ENCODE measurements at places on chromosomes 3 and 15. TPM values are rescaled to one million over a fixed set of nuclear protein-coding genes. Genes with fewer than 3 reads are reported as not detected.
A peak's percentile ranks its signal among the peaks of the same experiment; 100 is the strongest.

The MFGE8 gene
- total RNA-seq: 26.6 TPM

The ATP13A4 gene
- 8.8 TPM for total RNA-seq

The TRPM1 gene
- total RNA-seq: not detected

The CYP1A2 gene
- total RNA-seq: not detected

The PP2D1 gene
- total RNA-seq: not detected

DNA sequence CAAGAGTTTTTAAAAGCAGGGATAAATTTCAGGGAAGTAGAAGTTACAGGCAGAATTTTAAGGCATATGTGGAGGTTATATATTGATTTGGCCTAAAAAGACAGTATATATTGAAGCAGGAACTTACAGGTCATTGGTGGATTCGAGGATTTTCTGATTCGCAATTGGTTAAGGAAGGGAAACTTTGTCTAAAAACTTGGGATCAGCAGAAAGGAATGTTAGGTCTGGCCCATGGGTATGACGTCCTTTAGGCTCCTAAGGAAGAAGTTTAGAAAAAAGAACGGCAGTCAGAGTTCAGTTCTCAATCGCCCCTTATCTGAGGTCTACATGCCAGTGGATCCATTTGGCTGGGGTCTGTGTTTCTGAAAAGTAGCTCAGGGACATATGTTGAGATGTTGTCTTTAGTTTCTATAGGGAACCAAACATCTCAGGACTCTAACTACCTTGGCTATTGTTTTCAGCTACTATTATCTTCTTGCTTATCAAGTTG, 33.2 kb upstream of the ACP3 start:
- DNase-seq: no peak

DNA sequence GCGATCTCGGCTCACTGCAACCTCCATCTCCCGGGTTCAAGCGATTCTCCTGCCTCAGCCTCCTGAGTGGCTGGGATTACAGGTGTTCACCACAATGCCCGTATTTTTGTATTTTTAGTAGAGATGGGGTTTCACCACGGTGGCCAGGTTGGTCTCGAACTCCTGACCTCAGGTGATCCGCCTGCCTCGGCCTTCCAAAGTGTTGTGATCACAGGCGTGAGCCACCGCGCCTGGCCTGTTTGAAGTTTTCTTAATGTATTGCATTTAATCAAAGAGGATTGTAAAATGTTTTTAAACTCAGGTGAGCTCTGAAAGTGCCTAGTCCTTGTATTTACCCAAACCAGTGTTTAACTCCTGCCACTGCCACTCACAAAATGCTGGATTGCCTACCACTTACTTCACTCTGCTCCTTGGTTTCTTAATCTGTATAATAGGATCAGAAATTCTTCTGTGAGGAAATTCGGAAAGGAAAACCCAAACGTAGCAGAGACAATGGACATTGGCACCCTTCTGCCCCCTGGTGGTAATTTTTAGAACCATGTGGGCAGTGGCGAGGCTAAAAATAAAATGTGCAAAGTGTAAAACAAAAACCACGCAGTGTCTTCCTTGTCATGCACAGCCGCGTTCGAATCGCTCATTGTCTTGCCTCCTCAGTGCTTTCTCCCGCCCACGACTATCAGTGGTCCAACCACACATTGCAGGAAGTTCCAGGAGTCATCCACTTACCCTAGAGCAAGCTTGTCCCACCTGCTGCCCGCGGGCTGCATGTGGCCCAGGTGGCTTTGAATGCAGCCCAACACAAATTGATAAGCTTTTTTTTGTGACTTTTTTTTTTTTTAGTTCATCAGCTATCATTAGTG, 27.3 kb downstream of the CEP19 start:
- DNase-seq: peak; percentile 87

DNA sequence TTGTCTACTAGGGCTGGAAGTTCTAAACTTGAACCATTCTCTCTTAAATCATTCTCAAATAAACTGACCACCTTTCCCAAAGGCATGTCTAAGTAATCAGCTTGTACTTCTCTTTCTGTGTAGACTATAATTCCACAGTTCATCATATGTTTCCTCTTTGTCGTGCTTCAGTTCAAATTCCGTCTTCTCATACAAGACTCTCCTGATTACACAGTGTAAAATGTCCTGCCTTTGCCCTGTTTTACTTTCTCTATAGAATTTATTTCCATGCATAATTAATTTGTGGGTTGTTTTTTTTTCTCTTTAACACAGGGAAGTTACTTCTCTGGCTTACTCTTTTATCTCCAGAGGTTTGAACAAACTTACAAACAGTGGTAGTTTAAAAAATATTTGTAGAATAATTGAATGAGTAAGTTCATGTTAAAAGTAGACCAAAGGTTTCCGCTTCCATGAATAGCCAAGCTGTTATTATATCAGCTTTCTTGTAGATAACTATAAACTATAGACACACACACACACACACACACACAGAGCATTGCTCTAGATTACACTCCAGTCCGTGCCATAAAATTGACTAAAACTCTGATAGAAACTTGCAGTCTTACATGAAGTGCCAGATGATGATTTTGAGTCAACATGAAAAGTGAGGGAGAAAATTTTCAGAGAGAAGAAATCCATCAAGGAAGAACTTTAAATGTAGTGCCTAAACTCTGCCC, 119.0 kb downstream of the SUCNR1 start:
- DNase-seq: no peak

GRCh38 chr3:20125897-20126296, 60.1 kb downstream of the SGO1 start:
- DNase-seq: peak; percentile 91

DNA sequence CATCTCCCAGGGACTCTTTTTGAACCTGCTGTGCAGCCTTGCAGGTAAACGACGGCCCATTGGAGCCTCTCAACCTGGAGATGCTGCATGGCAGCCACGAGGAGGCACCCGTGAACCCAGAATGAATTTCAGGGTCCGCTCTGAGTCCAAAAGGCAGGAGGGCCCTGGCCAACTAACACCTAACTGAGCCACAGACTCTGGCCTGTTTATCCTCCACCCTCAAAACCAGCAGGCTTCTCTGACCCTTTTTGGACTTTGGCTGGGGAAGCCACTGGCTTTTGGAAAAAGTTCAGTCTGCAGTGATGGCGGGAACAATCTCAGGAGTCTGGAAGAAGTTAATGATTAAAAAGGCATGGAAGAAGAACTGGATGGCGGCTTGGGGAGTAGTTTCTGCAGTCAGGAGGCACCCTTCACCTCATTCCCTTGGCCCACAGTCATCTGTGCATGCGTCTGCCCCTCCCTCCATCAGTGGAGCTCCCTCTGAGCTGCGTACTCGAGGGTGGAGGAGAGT, 4.1 kb downstream of the PXYLP1 start:
- no peak for DNase-seq

GRCh38 chr3:75913800-75914350, 128.5 kb upstream of the ZNF717 start:
- no peak for DNase-seq
